ENCODE measurements at places on chromosomes 12 and 14. TPM values are rescaled to one million over a fixed set of nuclear protein-coding genes. Genes with fewer than 3 reads are reported as not detected.
A peak's percentile ranks its signal among the peaks of the same experiment; 100 is the strongest.

EID3 gene
- total RNA-seq: 8.5 TPM

IPO8 gene
- total RNA-seq: 30.4 TPM

RD3L gene
- total RNA-seq: not detected

PPTC7 gene
- total RNA-seq: 10.6 TPM

- DNase-seq: no peak
Observed at GRCh38 chr12:25771041-25771440, 187.4 kb upstream of the RASSF8 start.

GRCh38 chr12:85821759-85822158, 14.4 kb downstream of the RASSF9 start:
- peak; percentile 71 for DNase-seq

DNA sequence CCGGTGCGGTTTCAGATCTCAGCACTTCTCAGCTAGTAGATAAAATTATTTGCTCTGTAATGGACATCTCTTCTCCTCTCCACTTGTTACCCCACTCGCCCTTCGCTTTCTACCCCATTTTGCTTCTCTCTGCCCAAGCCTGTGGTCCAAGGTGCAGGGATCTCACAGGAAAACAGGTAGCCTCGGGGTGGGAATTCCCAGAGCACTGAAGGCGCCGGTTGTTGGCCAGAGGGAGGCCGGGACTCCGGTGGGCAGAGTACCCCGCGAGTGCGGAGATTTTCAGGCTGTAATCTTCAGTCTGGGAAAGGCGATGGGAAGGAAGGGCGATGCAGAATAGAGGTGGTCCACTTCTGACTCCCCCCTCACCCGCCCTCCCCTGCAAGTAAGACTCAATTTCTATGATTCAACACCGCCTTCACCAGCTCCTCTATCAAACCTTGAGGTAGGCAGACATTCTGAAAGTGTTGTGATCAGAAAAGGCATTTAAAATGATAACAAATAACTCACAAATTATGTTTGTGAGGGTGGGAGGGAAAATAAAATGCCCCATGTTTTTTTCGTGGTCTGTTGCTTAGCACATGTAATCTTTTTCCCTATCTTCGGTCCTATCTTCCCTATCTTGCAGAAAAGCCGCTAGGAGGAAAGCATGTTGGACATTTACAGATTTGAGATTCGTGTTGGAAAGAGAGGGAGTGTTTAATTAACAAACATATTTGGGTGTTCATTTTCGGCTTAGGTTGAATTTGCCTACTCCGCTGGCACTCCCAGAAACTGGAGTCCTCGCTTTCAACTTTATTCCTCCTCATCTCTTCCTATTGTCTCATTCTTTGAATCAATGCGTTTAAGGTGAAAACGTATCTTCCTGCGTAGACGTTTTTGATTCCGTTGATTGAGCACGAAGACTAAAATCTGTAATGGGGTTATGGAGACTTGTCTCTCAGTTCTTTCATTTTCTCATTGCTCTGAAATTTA, 8.5 kb downstream of the FOXG1 start:
- no peak for DNase-seq

DNA sequence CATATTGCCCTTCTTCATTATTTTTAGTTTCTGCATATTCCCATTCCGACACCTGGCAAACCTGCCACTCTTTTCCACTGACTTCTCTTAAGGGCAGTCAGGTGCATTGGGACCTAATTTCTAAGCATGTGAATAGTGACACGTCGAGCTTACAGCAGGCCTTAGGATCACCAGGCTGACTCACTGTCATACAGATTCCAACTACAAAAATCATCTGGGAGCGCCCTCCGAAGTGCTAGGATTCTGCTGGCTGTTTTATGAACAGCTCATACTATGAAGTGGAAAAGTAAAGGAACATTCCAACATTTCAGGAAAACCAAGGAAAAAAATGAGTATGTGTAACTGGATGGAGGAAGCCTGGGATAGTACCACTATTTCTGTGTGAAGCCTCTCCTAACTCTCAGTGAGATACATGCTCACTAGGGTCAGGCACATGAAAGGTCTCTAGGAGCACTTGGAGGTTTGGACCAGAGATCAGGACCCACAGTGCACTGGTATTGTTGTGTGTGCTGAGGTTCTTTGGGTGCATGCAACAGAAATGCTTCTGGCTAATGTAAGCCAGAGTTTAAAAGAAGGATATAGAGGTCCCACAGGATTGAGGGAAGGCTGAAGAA, 257.4 kb downstream of the ZFP36L1 start:
- peak; percentile 93 for DNase-seq

GRCh38 chr14:99731547-99732435, 47.7 kb downstream of the CYP46A1 start:
- no peak for DNase-seq

- DNase-seq: no peak
Observed at GRCh38 chr12:71599210-71599609, 64.4 kb downstream of the ZFC3H1 start.

DNA sequence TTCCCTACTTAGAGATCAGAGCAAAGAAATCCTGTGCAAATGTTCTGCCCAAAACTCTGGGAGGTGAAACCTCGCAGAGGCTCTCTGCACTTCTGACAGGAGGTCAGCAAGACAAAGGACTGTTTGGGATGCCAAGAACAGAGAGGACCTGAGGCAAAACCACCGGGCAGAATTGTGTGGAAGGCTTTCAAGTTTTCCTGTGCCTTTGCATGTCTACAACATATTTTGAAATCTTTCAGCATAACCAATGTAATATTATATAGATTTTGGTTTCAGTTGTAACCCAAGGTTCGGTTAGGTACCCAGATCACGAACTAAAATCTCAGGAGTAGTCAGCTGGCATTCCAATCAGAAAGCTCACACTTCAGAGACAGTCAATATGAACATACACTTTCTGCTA, 99.4 kb upstream of the PLEKHA5 start:
- DNase-seq: no peak

- no peak for DNase-seq
Observed at GRCh38 chr14:99506276-99506675, 25.1 kb downstream of the CCNK start.

- no peak for DNase-seq
Observed at GRCh38 chr14:67539116-67539515, 6.0 kb downstream of the PLEKHH1 start.

DNA sequence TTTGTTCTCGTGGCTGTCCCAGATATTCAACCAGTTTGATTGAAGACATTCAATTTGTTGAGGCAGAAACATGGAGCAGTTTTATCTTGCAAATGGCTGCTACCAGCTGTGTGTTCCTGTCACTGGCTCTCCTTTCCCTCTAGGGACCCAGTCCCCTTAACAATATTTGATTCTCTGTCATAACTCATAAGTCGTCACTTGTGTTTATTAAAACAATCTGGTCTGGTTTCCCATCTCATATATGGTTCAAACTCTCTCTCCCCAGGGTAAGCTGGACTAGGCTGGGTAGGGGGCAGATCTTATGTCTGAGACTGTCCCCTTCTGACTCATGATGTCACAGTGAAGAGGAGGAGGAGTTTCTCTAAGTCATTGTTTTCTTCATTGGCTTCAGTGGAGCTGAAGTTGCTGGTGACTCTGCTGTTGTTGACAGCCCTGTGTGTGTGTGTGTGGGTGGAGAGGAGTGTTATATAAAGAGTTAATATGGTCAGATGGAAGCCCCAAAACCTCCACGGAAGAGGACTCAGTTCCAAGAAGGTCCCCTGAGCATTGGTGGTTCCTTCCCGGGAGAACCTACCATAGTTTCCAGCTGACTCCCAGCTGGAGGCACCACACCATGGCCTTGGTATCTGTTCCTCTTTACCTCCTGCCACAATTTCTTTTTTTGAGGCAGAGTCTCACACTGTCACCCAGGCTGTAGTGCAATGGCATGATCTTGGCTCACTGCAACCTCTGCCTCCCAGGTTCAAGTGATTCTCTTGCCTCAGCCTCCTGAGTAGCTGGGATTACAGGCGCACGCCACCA, 16.1 kb upstream of the GNG2 start:
- DNase-seq: no peak

GRCh38 chr12:7557227-7557626, 53.6 kb upstream of the CD163 start:
- DNase-seq: no peak

- DNase-seq: no peak
Observed at GRCh38 chr14:61545726-61546455, 149.4 kb upstream of the HIF1A start.

DNA sequence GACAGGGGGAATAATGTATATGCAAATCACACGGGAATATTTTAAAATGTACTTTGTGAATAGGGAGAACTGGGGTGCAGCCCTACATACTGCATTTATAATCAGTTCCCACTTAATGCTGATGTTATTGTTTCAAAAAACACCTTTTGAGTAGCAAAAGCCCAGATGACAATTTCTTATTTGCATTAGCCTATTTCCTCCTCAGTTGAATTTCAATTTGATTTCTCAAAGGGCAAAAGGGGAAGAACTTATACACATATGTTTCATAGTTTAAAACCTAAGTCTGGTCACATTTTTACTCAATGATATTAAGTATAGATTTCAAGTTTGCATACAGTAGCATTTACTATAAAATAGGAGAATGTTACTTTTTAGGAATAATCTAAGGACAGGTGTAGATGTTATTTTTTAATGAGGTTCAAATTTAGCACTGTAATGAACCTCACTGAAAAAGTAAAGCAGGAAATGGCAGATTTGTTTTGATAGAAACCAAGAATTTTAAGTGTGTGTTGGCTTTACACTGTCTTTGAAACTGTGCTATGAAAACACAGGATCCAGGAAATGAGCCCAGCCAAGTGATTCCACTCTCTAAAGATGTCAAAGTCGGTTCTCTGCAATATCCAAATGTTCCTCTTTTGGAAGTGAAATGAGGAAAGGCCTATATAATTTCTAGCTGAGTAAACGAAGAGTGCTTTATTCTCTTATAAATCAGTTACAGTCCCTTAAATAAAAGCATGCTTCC, 367.4 kb downstream of the BTG1 start:
- peak; percentile 36 for DNase-seq

DNA sequence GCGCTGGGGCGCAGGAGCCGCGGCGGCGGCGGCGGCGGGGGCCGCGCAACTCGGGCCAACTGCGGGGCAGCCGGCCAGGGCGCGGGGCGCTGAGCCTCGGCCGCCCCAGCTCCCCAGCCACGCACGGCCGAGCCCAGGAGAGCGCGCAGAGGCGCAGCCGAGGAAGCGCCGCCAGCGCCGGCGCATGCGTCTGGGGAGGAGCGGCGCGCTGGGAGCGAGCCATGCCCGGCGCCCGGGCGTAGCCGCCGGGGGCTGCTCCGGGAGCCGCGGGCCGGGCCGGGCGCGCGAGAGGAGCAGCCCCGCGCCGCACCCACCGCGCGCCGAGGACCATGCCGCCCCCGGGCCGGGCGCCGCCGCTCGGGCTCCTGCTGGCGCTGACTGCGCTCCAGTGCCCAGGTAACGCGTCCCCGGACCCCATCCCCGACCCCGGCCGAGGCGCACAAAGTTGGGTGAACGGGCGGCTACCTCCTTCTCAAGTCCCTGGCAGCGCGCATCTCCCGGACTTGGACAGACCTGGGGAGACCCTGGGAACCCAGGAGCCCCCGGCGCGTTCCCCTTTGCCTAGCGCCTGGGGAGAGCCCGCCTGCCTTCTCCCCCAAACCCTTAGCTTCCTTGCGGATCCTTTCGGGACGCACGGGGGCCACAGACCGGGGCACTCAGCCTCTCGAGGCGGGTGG, 121.4 kb downstream of the AACS start:
- DNase-seq: no peak

GRCh38 chr14:101553393-101553792, 7.9 kb upstream of the DIO3 start:
- no peak for DNase-seq

GRCh38 chr12:22409377-22410164, 75.1 kb upstream of the ST8SIA1 start:
- DNase-seq: no peak

DNA sequence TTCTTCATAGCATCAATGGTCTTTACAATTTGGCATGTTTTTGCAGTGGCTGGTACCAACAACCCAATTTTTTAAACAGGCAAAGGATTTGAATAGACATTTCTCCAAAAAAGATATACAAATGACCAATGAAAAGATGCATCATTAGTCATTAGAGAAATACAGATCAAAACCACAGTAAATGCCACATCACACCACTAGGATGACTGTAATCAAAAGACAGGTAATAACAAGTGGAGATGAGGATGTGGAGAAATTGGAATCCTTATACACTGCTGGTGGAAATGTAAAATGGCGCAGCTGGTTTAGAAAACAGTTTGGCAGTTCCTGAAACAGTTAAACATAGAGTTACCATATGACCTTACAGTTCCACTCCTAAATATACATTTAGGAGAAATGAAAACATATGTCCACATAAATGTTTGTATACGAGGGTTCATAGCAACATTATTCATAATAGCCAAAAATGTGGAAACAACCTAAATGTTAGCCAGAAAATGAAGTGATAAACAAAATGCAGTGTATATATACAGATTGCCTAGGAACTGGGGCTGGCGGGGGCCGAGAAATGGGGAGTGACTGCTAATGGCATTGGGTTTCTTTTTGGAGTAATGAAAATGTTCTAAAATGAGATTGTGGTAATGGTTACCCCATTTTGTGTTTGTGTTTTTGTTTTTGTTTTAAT, 55.2 kb downstream of the TGFB3 start:
- no peak for DNase-seq

DNA sequence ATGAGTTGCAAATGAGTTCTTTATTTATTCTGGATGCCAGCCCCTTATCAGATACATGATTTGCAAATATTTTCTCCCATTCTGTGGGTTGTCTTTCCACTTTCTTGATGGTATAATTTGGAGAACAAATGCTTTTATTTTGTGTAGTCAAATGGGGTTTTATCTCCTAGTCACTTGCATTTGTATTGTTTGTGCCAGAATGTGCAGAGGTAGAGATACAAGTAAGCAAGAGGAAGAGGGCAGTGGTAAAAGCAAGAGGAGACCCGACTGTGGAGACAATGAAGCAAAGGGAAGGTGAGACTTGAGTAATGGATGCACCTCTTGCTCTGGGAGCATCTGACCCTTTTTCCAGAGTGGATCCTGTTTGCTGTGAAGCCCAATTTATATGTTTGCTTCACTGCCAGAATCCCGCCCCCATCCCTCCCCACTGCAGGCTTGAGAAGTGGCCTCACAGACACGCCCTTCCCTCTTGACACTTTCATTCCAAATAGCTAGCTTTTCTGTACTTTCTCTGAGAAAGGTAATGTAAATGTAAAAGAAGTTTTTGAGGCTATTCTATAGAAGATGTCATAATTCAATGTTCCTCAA, 786 bp upstream of the PFKM start:
- no peak for DNase-seq

DNA sequence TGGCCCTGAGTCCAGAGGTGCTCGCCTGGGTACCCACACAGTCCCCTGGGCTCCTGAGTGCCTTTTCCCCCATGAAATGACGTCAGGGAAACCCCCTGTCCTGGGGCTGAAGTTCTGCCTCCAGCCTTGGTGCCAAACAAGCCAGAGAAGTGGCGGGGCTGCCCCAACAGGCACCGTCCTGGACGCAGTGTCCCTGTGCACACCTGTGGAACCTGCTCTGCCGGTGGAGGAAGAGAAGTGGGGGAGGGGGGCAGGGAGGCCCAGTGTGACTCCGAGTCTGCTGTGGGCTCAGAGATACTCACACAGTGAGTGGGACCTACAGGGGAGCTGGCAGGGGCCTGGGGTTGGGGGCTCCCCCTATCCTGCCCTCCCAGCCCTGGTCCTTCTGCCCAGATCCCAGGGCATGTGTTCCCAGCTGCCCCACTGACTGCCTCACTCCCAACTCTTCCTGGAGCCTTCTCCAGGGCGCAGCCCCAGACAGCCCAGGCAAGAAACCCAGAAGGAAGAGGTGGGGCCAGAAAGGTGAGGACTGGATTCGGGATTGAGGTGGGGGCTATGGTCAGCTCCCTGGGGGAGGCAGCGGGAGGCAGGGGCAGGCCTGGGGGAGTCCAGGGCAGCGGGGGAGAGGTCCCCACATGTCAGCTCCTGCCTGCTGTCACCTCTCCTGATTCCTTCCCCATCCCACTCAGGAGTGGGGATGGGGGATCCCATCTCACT, 24.7 kb downstream of the CCDC85C start:
- no peak for DNase-seq

Data from renal cortical epithelial cell (primary cell).